ENCODE measurements at places on chromosomes 2 and 18.

DNA sequence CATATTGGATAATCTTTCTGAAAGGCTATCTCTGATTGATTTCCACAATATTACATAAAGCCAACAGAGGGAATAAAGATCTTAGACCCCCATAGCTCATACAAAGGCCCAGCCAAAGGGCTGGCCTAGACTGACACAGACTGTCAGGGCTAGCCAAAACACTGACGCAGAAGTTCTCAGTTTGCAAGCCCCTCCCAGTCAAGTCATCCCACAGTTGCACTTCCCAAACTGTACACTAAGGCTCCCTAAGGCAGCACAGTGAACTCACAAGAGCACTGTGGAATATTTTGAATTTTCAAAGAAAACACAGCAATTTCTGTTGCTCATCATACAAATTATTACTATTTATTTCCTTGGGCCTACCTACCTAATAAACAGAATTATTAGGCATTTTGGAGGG lies 244.9 kb downstream of the SP3 start:
- DNase-seq: peak; percentile 8

GRCh38 chr18:62445386-62445917 lies 77.4 kb upstream of the ZCCHC2 start:
- DNase-seq: no peak

GRCh38 chr2:27379836-27380625 lies 503 bp downstream of the ZNF513 start:
- peak; percentile 57 for DNase-seq

GRCh38 chr18:25853691-25854433 lies 236.6 kb downstream of the SS18 start:
- DNase-seq: no peak
